ENCODE measurements at places on chromosomes 12 and 14.

DNA sequence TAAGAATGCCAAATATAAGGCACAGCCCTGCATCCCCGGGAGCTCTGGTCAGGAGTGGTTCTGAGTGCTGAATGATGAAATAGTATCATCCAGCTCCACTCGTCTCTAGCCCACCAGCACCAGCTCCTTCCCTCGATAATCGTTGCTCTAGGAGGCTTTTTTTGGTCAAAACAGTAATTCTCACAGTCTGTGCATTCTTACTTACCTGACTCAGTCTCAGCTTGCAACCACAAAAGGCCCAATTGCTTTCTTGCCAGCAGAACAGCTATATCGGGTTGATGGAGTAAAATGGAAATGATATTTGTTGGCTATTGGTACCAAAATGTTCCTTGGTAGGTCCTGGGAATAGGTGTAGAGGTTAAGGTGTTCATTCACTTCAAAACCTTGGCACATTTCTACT lies 94.8 kb downstream of the BMP4 start:
- no peak for DNase-seq

DNA sequence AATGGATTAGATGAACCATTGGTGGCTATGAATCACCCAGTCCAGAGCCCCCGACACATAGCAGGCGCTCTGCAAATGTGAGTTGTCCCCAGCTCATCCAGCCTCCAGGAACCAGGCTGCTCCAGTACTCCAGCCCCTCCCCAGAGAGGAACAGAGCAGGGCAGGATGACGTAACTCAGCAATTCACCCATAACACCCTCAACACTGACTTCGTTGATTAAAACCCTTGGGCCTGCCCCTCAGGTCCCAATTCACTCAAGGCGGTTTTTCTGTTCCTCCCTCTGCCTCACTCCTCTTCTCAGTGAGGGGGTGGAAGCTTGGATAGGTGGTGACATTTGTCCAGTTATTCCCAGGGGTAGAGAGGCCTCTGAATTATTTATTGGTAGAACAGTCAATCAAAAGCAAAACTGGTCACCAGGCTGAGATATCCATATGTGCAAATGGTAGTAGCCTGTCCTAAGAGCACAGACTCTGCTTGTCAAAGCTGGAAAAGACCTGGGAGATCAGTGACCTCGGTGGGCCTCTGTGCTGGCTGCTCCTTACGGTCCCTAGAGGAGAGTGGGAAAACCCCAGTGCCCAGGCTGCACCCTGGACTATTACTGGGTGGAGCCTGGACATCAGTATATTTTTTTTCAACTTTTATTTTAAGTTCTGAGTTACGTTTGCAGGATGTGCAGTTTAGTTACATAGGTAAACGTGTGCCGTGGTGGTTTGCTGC lies 97.0 kb downstream of the CMKLR1 start:
- DNase-seq, result peak; percentile 15

GRCh38 chr12:30025317-30025716 lies 241.6 kb upstream of the TMTC1 start:
- no peak for DNase-seq

DNA sequence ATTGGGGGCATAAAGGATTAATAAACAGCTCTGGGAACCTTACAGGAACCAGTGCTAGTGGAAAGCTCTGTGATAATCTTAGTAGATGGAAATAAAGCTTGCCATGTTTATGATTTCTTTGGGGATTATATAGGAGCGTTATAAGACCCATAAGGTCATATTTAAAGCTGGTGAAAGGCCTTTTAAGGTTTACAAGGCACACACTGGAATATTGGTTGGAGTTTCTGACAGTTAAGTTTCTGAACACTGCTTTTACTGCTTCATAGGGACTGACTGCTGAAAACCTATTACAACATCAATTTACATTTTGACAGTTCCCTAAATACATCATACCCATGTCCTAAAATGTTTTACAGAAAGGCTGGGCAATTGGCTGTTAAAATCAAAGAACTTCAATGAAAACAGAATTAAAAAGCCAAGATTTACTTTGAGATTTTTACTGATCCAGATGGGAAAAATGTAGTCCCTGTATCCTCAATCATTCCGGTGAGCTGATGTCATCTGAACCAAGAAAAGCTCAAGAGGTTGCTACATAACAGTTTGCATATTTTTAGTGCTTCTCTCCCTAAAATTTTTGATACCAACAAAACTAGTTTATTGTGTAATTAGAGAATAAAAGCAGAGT lies 153.7 kb upstream of the IGF1 start:
- DNase-seq, result no peak

DNA sequence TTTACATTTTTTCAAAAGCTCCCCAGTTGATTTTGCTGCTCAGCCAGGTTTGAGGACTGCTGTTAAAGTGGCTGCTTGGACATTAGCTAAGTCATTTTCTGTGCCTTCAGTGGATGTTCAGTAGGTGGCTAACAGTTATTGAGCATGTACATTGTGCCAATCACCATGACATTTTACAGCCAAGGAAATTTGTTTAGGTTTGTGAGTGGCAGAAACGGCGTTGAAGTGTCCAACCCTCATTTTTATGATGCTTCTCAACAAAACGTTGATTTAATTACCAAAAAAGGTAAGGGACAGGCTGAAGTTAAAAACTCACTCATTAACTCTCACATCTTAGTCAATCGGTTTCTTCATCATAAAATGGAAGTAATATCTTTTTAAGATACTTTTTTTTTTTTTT lies 37.0 kb upstream of the LRIG3 start:
- no peak for DNase-seq

- DNase-seq, result no peak
These were observed 20.0 kb upstream of the STAC3 start for GRCh38 chr12:57270966-57271470.

DNA sequence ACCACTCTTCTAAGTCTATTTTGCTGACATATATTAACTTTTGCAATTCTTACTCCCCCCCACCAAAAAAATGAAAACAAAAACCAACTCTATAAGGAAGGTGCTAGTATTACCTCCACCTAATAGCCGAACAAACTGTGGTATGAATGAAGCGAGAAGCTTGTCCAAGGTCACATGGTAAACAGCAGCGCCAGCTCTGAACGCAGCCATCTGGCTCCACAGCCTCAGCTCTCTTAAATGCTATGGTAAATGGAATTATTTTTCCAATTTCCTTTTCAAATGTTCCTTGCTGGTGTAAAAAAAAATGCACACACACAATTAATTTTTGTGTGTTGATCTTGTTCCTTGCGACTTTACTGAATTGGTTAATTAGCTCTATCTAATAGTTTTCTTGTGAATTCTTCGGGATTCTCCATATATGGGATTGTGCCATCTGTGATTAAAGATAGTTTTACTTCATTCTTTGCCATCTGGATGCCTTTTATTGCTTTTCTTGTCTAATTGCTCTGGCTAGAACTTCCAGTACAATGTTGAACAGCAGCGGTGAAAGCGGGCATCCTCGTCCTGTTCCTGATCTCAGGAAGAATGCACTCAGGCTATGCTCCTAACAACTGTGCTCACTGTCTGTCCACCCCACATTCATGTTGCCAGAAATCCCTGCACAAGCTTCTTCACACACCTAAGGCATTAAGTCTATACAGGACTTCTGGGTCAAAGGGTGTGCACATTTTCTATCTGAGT lies 10.7 kb upstream of the C12orf76 start:
- no peak for DNase-seq

- no peak for DNase-seq
These were observed 68.7 kb downstream of the DHRS2 start for GRCh38 chr14:23704890-23705289.

DNA sequence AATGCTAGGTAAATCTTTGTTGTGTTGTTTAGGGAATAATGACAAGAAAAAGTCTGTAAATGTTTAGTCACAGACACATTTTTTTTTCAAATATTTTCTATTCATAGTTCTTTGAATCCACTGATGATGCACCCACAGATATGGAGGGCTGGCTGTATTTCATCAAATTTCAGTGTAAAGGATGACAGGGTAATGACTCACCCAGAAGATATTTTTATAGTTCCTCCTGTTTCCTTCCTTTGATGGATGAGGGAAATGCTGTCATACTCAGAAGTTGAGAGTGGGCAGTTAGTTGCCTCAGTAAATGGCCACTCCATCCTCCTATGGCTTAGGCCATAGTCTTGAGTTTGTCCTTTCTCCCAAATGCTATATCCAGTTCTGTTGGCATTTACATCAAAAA lies 76.9 kb upstream of the REP15 start:
- no peak for DNase-seq

GRCh38 chr14:92135269-92135668 lies 13.5 kb downstream of the CPSF2 start:
- DNase-seq, result no peak

DNA sequence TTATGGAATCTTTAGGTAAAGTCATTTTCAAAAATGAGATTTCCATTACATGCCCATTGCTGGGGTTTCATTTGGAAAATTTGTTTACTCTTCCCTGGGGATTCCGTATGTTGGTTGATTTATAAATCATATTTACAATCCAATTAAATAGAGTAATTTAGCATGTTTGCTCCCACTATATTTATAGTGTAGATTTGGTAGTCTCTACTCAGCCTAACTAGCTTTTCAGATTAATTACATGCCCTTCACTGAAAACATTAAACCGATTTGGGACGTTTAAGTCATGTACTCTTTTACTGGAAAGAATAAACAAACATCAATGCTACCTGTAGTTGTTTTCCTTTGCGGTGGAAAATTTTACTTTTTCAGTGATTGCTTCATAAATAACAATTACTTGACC lies 10.4 kb downstream of the PAX9 start:
- no peak for DNase-seq

DNA sequence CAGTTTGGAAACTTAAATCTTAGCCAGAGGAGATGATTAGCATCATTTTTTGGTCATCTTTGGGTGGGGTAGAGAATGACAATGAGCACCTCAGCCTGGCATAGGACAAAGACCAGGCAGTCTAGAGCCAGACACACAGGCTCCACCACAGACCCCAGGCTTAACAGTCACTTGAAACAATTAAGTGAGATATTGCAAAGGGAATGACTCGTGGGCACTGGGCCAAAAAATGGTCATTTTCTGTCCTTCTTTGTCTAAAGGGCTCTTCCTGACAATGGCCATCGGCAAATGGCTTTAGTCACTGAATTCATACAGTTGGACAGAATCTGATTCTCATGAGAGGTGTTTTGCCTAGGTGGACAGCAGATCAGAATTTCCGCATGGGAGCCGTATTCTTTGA lies 78.0 kb upstream of the DICER1 start:
- DNase-seq, result no peak

- no peak for DNase-seq
These were observed 446.0 kb upstream of the DCN start for GRCh38 chr12:91628656-91629055.

- DNase-seq, result no peak
These were observed 5.3 kb downstream of the RNF34 start for GRCh38 chr12:121405211-121405610.

- DNase-seq, result no peak
These were observed 234.8 kb downstream of the CACNA1C start for GRCh38 chr12:2287589-2287988.

- no peak for DNase-seq
These were observed 320.0 kb downstream of the DPF3 start for GRCh38 chr14:72573725-72574417.

DNA sequence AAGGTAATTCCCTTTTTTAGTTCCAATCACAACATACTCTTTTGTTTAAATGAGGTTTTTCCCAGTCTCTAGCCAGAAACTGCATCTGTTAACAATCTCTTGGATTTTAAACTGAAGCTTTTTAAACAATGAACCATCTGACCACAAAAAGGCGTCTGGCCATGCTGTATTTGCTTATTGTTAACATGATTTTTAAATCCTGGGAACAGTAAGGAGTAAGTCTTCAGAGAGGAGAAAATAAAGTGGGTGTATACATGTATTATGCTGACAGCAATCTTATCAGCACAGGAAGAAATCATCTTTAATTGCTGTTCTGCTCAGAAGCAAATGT lies 106.2 kb downstream of the DAAM1 start:
- DNase-seq, result no peak

GRCh38 chr12:254039-254438 lies 8.6 kb downstream of the SLC6A13 start:
- DNase-seq, result no peak

GRCh38 chr12:95701722-95702418 lies 88.7 kb downstream of the NTN4 start:
- DNase-seq, result no peak

DNA sequence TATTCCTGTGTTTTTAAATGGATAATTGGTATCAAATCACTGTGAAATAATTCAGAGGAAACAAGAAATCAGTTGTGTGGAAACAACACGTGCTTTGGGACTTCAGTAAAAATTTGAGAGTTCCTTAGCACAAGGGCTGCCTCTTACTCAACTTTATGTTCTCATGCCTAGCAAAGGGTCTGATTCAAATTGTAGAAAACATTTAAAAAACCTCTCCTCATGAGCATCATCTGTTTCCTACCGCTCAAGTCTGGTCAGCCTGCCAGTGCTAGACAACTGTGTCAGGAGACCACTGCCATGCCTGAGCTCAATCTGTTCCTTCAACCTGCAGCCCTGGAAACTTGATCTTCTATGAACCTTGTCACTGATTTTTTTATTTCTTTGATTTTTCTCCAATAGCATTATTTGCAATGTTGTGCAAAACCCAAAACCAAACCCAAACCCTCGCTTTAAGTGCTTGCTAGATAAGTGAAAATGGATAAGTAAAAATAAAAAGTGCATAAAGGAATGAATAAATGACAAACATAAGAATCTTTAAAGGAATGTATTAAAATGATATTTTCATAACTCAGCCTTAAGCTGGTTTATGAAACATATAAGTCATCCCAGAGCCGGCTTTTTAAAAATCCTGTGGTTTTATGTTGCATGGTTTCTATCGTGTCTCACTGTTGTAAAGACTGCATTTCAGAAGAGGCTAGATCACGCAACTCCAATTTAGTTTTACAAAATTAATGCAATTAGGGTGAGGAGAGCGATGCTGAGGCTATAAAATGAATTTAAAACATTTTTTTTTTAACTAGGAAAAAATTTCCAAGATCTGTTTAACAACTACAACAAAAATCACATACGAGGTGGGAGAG lies 361.2 kb upstream of the PDE3A start:
- DNase-seq, result no peak

DNA sequence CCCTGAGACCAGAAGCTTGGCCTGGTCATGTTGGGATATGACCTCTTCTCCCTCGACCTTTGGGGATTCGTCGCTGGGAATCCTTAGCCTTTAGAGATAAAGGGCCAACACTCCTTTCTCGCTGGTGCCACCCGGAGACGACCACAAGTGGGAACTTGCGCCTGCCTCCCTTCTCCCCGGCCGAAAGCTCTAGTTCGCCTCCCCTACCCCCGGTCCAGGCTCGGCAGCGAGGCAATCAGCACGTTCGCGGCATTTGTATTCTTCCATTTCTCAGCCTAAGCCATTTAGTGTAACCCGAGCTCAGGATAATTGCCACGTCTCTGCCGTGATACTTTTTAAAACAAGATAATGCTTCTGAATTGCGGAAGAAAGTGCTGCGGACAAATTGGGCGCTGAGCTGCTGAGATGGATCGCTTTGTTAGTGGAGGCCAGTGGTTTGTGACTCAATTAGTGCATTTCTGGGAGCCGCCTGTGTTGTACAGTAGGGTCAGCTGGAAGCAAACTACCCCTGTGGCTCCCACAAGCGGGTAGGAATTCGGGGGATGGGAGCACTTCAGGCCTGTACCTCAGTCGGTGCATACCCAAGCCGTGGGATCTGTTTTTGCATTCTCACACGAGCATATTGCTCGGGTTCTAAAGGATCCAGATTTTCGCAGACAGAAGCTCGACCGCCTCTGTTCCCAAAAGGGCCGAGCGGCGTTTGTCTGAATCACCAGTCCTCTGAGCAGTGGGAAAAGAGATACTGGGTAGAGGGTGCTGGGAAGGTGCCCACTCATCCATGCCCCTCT lies 6.8 kb upstream of the SIX1 start:
- DNase-seq, result peak; percentile 50

- no peak for DNase-seq
These were observed 289.1 kb downstream of the CACNA1C start for GRCh38 chr12:2341871-2342270.
